GM12891 (cell line): ENCODE measurements at places on chromosomes 2 and 18.

DNA sequence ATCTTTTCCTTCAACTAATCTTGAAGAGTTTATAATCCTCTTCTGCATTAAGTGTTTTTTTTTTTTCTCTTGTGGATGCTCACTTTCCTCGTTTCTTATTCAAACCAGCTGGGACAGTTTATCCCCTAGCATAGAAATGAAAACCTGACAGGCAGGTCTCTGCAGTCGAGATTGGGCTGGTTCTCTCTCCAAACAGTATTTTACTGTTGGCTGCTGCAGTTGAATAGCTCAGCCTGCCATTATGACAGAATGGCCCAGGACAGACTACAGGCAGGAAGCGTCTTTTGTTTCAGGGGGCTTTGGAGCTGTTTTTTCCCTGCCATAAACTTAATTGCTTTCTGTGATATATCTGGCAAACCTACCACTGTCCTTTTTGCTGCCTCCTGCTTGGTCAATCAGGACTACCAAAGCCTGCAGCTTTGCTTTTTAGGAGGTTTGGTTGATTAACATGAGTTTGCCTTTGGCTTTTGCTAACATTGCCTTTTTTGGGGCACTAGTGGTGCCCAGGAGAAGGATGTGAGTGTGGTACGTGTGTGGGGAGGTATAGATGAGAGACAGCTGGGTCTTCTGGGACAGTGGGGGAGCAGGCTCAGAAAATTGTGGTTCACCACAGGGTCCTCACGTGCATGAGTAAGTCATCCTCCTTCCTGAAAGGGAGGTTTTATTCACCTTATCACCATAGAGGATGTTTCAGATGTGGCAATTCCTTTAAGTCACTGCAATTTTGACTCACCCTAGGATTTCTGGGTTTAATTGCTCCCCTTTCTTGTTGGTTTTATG lies 128.7 kb downstream of the LYPD6B start:
- no peak for DNase-seq

DNA sequence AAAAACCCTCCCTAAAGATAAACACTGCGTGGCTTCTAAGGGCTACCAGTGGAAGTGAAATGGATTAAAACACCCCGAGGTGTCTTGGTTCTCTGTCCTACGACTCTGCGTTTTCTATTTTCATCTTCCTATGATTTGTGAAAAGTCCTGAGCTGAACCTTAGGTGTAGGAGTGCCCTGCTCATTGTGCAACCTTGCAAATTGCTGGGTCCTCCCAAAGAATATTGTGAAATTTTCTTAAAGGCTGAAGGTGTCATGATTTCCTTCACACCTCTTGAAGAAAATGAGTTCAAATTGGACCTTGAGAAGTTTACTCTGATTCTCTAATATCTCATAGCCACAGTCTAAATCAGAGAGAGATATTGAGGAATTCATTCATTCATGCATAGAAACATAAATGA lies 1.8 kb upstream of the SLC19A3 start:
- no peak for DNase-seq

DNA sequence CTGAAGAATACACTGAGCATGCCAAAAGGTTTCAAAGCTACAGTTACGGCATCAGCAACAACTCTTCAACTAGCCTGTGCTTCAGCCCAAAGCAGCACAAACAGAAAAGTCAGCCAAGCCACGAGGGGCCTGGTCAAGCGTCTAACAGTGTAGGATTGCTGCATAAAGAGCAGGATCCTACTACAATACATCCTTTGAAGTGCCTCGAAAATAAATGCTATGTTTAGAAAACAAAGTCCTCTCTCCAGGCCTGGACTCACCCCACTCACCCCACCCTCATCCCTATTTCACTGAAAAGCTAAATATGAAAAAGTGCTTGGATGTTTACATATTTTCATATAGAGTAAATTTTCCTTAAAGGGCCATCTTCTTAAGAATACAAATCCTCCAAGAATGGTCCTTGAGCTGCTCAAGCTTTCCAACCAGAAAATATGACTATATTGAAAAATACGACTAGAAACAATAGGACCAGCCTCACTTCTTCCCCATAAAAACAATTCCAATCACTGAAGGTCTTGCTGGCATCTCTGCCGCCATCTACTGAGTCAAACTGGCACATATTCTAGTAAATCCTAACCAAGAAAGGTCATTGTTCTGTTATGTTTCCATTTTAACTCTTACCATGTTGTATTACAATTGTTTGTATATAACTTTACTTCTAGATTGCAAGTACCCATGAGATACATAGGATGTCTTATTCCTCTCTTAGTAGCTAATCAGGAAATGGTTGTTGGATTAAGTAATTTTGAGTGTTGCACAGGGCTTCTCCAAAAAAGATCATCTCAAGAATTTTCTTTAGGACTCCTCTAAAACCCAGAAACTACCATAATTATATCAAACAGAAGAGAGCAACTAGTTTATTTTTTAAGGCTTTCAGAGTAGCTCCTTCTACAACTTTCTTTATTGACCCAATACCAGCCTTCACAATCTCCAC lies 63.6 kb downstream of the CLHC1 start:
- no peak for DNase-seq

- no peak for DNase-seq
These were observed 266.6 kb downstream of the NR4A2 start for GRCh38 chr2:156065912-156066311.

DNA sequence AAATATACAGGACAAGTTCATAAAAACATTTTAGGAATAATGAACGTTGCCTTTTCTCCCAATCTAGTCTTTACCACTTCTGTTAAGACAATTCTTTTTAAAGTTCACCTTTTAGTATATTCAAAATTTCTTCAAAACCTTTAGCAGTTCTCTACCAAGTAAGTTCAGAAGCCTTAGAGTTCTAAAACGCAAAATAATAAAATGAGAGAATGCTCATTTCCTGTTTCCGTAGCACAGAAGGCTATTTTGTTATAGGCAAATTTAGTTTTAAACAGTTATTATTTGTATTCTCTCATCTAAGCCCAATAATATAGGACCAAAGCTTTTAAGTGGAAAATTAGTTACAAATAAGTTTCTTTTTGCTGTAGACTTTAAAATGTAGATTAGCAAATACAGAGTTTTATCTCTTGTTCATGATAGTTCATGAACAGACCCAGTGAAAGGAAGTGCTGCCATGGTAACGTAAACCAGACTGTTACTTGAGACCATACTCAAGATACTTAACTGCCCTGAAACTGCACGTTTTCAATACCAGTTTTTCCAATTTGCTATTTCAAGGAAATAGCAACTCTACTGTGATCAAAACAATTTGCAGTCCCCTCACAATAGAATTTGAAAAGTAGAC lies 173.1 kb upstream of the STON1 start:
- DNase-seq = no peak

DNA sequence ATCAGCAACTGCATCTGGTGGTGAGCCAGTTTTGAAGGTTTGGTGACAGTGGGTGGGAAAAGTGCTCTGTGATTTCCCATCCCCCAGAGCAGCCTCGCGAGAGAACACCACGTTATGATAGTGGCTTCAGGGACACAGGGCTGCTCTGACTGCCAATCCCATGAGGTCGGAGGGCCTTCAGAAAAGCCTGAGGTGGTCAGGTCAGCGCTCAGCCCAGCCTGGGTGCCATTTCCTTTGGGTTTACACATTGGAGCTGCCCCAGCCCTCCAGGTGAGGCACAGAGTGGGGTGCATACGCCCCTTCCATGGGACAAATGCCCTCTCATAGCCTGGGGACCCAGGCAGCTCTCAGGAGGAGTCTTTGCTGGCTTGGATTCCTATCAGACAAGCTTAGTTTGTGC lies 126.8 kb downstream of the KCTD1 start:
- DNase-seq = no peak

GRCh38 chr2:208546860-208547650 lies 140.5 kb downstream of the PTH2R start:
- DNase-seq = no peak
